Esophagus mucosa (tissue), 1 donor: ENCODE measurements at places on chromosomes 4 and X.

- no peak for ATAC-seq
Measured at GRCh38 chrX:118126286-118126685, 9.7 kb upstream of the KLHL13 start.

GRCh38 chr4:78845472-78845871 is 69.3 kb downstream of the BMP2K start:
- no peak for ATAC-seq

DNA sequence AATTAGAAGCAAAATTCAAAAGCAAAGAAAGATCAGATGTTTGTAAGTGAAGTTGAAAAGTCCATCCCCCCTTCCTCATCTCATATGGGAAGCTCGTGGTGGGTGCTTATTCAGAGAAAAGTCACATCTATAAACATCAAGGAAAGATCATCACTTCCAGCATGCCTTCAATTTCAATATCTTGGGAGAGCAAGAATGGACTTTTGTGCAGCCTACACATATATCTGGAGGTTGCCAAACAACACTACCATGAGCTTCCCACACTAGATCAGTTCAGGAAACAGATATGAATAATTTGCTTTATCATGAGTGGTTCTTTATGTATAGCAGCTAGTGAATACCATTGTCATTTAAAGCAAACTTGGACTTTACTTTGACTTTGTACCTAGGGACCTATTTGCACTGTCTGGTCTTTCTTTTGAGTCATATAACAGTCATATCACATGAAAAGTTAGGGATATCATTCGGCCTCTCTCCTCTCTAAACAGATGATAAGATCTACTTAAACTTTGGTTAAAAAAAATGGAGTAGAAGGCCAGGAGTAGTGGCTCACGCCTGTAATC is 5.6 kb upstream of the TBL1X start:
- no peak for ATAC-seq

DNA sequence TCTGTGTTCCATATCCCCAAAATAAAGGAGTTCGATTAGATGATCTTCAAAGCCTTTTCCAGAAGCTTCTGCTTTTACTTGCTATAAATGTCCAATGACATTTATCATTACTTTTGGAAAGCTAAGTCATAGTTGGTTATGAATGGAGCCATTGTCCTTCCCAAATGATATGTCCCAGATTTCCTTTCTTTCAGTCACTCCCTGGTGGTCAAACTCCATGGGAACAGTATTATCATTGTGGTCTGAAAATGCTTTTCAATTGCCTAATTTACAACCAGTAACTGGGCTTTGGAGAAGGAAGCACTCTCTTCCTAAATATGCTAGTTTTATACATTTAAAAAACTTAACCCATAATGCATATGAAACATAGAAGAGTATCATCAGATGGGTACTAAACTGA is 571.5 kb upstream of the AMOT start:
- ATAC-seq, result no peak

GRCh38 chr4:82430964-82431745 is 765 bp downstream of the ENOPH1 start:
- peak; percentile 51 for ATAC-seq

- ATAC-seq, result peak; percentile 64
Measured at GRCh38 chr4:54586320-54586955, 71.3 kb upstream of the KIT start.

DNA sequence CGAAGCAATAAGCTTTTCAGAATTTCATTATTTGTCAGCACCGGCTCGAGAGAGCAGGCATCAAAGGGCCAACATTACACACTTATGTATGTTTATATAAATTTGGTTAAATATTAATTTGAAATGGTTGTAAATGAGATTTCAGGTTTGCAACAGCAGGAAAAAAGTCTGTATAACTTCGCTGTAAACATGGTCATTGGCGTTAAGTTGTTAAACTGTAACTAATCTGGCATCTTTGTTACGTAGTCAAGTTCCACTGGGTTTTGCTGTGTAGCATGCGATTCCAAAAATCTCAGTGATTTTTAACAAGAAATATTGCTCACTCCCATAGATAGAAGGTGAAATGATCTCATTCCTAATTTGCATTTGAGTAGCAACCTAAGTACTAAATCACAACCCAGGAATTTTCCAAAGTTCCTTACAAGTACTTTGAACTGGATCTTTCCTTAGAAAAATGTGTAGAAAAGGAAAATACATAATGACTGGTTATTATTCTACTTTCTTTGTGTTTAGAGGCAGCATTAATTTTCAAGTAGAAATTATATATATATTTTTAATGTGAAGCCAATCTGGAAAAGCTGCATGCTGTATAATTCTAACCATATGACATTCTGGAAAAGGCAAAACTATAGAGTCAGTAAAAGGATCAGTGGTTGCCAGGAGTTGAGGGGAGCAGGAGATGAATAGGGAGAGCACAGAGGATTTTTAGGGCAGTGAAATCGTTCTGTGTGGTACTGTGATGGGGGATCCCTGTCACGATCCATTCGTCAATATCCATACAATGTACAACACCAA is 222.1 kb downstream of the CBR4 start:
- no peak for ATAC-seq

DNA sequence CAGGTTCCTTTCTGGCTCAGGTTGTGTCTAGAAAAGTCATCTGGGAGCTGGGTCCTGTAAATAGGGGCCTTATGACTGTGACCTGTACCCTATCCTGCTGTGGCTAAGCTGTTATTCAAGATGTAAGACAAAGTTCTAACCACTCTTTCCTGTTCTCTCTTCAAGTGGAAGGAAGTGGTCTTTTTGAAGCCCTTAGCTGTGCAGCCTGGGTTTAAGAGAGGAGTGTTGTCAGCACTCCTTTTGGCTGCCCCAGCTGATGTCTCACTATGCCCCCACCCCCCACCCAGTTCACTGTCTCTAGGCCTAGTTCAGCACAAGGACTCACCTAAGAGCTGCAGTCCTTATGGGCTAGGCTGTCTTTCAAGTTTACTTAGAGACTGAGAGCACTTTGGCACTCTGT is 1069.5 kb downstream of the FAM133A start:
- no peak for ATAC-seq

- no peak for ATAC-seq
Measured at GRCh38 chr4:151626751-151627150, 134.1 kb downstream of the GATB start.

DNA sequence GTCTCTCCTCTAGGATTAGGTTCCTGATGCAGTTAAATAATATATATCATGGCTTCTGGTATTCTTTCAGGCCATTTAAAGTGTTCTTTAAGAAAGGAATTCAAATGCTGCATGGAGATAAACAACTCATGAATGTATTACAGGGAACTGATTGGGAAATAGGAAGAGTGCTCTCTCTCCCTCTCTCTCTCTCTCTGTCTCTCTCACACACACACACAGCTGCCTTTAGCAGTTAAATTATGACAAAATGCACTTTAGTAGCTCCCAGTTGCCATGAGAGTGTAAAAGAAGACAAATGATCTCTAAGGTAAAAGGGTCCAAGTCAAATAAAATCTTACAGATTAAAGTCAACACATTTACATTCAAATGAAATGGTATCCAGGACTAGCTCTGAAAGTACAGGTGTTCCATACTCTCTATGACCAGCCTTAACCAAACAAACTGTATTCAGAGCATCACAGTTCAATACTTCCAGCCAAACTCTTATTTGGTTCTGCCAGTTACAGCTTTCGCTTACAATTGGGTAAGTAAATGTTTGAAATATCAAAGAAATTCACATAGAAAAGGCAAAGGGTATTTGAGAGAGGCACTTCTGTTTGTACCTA is 94.7 kb upstream of the CXXC4 start:
- ATAC-seq, result no peak

GRCh38 chr4:173505924-173506518 is 24.0 kb downstream of the HAND2 start:
- ATAC-seq, result peak; percentile 63

DNA sequence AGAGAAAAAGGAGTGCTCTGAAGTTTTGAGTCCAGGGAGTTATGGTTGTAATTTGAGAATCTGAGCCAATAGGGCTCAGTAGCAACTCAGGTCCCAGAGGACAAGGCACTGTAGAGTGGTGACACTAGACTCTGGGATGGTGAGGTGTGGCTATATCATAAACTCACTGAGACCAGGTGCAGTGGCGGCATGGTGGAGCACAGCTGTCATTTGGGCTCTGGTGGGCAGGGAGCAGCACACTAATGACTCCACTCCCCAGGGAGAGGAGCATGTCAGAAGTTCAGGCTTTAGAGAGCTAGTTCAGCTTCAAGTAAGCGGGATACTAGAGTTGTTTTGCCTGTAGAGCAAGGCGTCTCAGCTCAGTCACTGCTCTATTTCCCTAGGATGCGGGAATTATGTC is 165.4 kb upstream of the USP38 start:
- no peak for ATAC-seq

- ATAC-seq, result no peak
Measured at GRCh38 chrX:40314070-40314469, 216.3 kb upstream of the BCOR start.

- no peak for ATAC-seq
Measured at GRCh38 chr4:66785479-66785878, 759.8 kb downstream of the CENPC start.

DNA sequence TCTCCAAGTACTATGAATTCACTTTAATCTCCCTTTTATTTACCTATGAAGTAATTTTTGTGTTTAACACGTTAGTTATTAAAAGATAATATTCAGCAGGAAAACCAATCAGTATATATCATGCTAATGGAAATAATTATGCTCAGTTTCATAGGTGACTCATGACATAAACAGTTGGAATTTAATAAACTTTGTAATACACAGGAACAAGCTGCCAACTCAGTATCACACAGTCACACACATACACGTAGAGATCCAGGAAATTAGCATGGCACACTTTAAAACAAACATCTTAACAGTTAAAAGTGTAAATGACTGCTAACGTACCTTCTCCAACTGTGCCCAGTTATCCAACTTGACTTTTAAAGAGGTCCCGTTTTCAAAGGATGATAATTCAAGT is 2.3 kb downstream of the SPATA4 start:
- no peak for ATAC-seq

DNA sequence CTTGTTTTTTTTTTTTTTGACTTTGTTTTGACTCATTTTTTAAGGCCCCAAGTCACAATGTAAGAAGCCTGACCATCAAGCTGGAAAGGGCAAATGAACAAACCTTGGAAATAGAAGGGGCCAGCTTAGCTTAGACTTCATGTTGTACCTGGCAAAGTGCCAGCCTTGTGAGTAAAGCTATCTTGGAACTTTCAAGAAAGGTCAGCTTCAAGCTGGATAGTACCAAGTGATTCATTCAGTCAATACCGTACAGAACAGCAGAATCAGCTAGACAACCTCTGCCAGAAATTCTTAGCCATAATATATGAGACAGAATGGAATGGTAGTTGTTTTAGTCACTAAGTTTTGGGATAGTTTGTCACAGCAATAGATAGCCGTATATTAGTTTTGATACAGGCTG is 1492.2 kb upstream of the TENM3 start:
- no peak for ATAC-seq

- ATAC-seq, result peak; percentile 41
Measured at GRCh38 chr4:23333946-23334878, 555.6 kb downstream of the PPARGC1A start.

DNA sequence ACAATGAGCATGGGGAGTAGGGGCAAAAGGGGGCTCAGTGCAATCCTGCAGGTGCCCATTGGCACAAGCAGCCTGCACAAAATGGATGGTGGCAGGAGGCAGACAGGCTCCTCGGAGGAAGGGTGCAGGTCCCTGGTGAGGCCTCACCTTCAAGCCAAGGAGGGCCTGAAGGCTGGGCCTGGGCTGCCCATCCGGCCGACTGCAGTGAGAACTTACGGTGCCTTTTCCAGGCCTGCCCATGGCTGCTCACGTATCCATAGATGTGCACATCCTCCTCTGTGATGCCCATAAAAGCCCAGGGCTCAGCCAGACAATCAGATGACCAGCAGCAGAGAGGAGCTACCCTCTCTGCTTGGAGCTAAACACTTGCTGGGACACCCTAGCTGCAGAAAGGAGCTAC is 1089.8 kb downstream of the PCDH18 start:
- ATAC-seq, result no peak

- ATAC-seq, result no peak
Measured at GRCh38 chr4:75158451-75158850, 225.5 kb downstream of the PARM1 start.

- ATAC-seq, result no peak
Measured at GRCh38 chrX:21412029-21412428, 37.8 kb downstream of the CNKSR2 start.

DNA sequence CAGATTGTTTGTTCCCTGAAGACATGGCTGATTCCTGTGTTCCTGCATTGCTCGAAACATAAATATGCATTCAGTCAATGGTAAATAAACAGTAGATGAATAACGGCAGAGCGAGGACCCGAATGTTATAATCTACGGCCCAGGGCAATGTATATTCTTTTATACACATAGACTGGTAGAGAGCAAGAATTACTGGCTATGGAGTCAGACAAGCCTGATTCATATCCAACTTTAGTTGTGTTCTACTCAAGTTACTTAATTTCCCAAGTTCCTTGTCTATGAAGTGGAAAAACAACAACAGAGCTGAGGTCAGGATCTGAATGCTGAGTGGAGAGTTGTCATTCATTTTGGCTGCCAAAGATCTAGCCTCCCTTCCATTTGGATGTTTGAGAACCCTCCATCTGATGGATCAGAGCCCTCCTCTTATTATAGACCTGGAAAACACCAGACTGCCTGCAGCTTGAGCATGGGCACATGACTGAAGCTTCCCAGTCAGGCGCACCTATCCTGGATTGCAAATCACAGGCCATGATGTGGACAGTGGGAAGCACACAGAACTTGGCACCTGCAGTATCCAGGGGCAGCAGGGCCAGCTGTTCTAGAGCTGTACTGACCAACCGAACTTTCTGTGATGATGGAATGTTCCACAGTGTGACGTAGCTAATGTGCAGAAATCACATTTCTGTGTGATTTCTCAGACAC is 80.1 kb downstream of the FAM184B start:
- ATAC-seq, result no peak

GRCh38 chr4:34412911-34413310 is 1831.4 kb downstream of the ARAP2 start:
- ATAC-seq, result no peak

- peak; percentile 41 for ATAC-seq
Measured at GRCh38 chrX:135396109-135396508, 25.6 kb upstream of the SMIM10L2A start.

DNA sequence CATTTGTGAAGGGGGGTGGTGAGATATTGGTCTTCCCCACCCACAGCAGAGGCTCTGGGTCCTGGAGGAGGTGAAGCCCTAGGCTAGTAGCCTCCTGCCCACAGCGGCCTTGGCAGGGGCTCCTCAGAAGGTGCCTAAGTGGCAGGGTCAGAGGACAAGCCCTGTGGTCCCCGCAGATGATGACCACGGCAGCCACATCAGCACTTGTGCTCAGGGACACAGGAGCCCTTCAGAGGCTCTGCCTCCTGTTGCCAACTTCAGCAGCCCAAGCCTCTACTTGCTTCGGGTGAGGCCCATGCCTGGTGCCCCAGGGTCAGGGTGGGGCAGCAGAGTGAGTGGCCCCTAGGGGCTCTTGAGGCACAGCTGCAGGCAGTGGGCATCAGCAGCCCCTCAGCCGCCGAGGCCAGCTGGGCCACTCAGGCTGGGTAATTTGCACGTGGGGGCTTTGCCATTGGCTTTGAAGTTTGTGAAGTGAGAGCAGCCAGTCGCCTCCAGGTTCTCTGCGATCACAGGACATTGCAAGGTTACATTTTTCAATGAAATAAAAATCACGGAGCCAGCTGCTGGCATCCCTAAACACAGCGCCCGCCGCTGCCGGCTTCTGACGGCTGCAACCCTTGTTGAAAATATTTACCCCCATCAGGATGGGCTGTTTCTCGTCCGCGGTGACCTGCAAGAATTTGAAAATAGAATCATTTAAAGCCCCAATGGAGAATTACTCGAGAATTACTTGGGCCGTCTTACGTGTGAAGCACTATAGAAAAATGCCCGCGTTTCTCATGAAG is 108.5 kb downstream of the HMX1 start:
- no peak for ATAC-seq

GRCh38 chr4:15027921-15028435 is 25.7 kb downstream of the CPEB2 start:
- ATAC-seq, result no peak
